ENCODE measurements at places on chromosomes 1 and 21.
A peak's percentile ranks its signal among the peaks of the same experiment; 100 is the strongest.

GRCh38 chr1:192448026-192448578 is 127.5 kb upstream of the RGS1 start:
- no peak for DNase-seq

- DNase-seq, result no peak
These were observed 67.4 kb upstream of the SIPA1L2 start for GRCh38 chr1:232697187-232697822.

DNA sequence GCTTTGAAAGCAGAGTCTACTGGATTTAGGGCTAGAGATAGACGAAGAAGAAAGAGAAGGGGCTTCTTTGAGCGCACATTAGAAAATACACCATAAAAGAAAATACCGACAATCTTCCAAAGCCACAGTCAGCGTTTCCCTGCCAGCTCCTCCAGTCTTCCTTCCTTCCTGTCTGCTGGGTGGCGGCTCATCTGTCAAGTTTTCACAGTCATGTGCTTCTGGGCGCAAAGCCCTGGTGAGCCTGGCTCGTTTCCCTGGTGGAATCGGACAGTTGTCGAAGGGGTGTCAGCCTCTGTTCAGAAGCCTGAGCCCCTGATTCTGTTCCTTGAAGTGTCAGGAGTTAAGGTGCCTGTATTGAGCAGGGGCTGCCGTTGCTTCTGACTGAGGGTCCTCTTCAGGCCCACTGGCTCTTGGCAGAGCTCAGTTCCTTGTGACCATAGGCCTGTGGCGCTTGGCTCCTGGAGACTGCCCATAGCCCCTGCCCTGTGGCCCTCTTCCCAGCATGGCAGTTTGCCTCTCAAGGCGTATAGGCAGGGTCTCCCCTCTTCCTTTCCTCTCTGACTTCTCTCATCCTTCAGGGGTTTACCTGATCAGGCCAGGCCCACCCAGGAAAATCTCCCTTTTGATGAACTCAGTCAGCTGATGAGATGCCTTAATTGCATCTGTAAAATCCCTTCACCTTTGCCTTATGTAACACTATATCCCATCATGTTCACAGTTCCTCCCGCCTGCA is 58.6 kb downstream of the ADARB1 start:
- DNase-seq, result no peak

DNA sequence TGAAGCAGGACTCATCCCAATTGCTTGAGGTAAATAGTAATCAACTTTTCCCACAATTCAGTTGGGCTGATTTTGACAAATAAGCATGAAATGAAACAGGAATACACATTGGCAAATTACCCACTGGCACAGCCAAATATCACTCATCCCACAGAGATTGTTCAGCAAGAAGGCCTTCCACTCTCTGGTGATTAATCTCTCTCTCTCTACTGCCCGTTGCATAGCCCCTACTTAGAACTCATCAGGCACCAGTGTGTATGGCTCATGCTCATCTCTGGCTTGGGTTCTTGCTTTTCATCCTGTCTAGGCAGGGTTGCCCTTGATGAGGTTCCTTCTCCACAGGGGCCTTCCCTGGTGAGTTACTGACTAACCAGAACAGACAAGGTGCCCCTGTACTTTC is 1.1 kb downstream of the BSDC1 start:
- DNase-seq, result no peak

- DNase-seq, result no peak
These were observed 50.8 kb downstream of the OLFM3 start for GRCh38 chr1:101945884-101946283.

DNA sequence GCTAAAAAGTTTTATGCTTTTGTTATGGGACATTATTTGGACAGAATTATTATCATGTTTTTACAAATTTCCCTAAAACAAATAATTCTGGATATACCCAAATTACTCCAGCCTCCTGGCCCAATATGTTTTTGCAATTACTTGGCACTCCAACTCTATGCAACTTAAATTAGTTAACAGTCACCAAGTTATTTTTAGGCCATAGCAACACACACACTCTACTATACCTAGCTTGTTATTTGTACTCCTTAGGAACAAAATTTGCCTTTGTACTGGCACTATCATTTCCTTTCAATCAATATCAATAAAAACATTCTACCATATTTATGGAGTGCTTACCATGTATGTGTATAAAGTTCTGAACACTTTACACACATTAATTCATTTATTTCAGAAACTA is 7.7 kb downstream of the DUSP10 start:
- DNase-seq, result no peak

DNA sequence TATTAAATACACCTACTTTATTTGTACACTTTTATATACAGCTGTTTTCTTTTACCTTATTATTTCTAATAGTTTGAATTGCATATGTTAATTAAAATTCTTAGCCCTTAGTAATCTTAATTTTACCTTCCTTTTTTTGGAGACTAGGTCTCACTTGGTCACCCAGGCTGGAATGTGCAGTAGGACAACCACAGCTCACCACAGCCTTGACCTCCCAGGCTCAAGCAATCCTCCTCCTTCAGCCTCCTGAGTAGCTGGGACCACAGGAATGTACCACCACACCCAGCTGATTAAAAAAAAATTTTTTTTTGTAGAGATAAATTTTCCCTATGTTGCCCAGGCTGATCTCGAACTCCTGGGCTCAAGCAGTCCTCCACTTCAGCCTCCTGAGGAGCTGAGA is 15.0 kb upstream of the SDC3 start:
- no peak for DNase-seq

GRCh38 chr1:77405186-77405585 is 123.4 kb downstream of the AK5 start:
- DNase-seq, result no peak

GRCh38 chr1:222107267-222107666 is 365.4 kb upstream of the DUSP10 start:
- DNase-seq, result no peak

DNA sequence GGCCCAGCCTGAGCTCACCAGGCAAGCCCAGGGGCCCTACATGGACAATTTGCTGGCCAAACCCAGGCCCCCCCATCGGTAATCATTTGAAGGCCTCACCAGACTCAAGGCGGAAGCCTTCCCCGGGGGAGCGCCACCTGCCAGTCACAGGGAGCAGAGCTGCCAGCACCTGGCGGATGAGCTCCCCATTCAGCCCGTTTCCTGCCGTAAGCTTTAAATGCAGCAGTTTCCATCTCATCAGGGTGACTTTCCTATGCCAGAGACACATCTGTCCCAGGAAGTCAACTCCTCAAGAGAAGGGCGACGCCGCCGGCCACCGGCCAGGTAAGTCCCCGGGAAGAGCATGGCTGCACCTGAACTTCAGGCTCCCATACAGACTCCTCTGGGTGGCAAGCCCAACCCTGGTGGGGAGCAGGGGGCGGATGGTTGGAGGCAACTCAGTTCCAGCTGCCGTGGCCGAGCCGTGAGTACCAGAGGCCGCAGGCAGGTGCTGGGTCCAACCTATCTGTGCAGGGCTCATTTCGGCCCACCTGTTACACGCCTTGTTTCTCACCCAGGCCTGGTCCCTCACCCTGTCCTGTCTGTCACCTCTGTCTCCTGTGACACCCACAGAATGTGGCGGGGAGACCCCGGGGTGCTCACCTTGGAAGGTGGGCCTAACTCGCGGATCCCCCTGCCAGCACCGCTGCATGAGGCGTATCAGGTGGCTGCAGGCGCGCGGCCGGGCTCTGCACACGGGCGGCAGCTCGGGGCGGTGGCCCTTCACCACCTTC is 20.7 kb downstream of the RIPK4 start:
- DNase-seq, result no peak

- DNase-seq, result no peak
These were observed 14.6 kb upstream of the COL16A1 start for GRCh38 chr1:31718327-31718897.

GRCh38 chr1:111629190-111629954 is 9.8 kb downstream of the RAP1A start:
- DNase-seq, result no peak

GRCh38 chr1:211606914-211607753 is 28.2 kb upstream of the SLC30A1 start:
- no peak for DNase-seq

GRCh38 chr1:202811296-202812175 is 782 bp downstream of the PCAT6 start:
- no peak for DNase-seq

GRCh38 chr1:25568834-25569596 is 25.6 kb downstream of the LDLRAP1 start:
- no peak for DNase-seq

- no peak for DNase-seq
These were observed 107.6 kb upstream of the SGIP1 start for GRCh38 chr1:66426239-66426853.

GRCh38 chr1:12434174-12434573 is 183.8 kb downstream of the DHRS3 start:
- peak; percentile 27 for DNase-seq

- no peak for DNase-seq
These were observed 9.7 kb upstream of the STX12 start for GRCh38 chr1:27763358-27763757.

- DNase-seq, result no peak
These were observed 42.5 kb downstream of the RPRD2 start for GRCh38 chr1:150406483-150406882.

- no peak for DNase-seq
These were observed 30.1 kb downstream of the RNF2 start for GRCh38 chr1:185075476-185075875.

DNA sequence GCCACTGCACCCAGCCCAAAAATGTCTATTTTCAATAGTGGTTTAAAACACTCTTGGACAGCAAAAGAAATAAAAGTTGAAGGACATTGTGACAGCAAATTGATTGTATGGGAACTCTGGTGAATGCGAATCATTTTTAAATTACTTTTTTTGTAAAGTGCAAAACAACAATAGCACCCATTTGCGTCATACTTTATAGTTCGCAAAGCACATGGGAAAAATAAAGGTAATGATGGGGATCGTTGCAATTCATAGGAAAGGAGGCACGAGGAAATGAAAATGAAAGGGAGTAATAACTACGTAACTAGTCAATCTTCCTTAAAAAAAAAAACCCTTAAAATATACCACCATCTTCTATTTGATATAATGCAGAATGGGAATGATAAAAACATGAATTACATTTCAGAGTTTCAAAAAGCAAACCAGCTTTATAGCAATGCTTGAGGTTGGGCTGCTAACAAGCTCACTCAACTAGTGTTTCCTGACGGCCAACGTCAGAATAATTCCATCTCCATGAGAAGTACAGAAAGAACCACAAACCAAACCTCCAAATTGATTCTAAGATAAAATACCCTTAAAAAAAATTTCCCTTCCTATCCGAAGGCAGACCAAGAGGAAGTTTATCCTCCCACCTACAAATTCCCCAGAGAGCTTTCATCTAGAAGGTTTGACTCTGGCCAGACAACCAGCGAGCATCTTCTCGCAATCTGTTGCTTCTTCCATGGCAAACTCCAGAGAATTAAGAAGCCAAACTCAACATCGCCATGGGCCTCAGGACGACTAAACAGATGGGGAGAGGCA is at the start of gene EDARADD:
TSS of gene EDARADD (plus strand) at position 606 of the 801 bp plus-strand sequence. CDS start at position 765, 159 bp downstream.
- DNase-seq, result no peak

GRCh38 chr21:38244407-38244787 is 12.4 kb upstream of the KCNJ15 start:
- no peak for DNase-seq

DNA sequence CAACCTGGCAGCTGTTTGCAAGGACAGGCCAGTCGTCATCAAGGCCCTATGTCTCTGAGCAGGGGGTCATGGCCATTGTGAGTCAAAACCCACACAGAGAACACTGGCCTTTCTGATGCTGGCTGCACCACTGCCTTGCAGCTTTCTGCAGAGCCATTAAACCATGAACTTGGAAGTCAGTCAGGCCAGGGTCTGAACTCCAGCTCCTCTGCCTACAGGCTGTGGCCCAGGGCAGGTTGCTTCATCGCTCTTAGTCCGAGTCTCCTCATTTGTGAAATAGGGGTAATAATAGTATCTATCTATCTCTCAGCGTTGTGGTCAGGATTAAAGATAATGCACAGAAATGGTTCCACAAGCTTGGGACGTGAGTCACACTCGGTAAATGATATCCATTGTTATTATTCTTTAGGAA is 35.8 kb upstream of the HIVEP3 start:
- DNase-seq, result no peak

GRCh38 chr1:99363531-99363930 is 99.2 kb downstream of the PLPPR4 start:
- no peak for DNase-seq

DNA sequence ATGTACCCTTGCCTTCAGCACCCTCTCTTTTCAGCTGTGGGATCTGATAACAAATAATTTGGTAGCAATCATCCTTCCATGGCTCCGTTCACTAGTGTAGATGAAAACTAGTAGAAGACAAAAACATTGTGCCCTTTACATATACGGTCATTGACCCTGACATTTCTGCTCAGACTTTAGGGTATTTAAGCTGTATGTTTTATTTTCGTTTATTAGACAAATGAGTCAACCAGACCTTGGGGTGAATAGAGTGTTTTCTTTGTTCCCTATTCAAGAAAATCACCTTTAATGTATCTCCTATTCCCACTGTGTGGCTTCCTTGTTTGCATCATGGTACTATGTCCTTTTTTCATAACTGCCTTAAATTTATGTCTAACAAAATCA is 187.3 kb downstream of the VAV3 start:
- no peak for DNase-seq

DNA sequence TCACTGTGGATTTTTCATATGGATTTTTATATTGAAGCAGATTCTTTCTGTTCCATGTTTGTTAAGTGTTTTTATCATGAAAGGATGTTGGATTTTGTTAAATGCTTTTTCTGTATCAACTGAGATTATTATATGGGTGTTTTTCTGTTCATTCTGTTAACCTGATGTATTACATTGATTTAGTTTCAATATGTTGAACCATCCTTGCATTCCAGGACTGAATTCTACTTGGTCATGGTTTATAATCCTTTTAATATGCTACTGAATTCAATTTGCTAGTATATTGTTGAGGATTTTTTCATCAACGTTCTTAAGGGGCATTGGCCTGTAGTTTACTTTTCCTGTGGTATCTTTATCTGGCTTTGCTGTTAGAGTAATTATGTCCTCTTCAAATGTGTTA is 55.8 kb downstream of the CCDC30 start:
- DNase-seq, result no peak

GRCh38 chr1:160149233-160149632 is 2.2 kb upstream of the ATP1A4 start:
- no peak for DNase-seq

DNA sequence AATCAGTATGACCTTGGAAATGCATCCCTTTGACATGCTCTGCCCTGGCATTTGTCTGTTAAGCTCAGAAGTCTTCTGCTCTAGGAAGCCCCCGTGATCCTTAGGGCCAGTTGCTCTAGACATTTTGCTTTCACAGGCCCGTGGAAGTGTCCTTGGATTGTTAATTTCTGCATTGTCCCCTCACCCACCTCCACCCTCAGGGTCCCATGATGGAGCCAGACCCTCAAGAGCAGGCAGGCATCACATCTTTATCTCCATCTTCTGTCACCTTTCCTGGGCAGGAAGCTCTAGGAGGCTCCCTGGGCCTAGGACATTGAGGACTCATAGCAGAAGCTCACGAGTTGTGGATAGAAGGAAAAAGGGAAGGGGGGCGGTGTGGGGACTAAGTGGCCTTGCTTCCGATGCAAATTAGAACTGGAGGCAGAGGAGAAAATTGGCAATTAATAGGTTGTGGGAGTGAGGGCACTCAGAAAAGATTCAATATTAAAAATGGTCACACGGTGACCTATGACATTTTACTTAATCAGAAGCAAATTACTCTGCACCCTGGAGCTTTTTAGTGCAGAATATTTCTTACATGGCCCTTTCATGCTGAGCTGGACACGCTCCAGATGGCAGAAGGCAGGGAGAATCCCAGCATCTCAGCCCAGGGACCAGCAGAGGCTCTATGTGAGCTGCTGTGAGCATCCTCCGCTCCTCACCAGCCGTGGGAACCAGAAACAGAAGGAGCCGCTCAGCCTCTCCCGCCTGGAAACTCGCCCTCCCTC is 185.0 kb downstream of the MATN1 start:
- DNase-seq, result no peak

GRCh38 chr1:66478116-66478515 is 55.8 kb upstream of the SGIP1 start:
- DNase-seq, result no peak
